ENCODE measurements at places on chromosomes 12 and 14.

DNA sequence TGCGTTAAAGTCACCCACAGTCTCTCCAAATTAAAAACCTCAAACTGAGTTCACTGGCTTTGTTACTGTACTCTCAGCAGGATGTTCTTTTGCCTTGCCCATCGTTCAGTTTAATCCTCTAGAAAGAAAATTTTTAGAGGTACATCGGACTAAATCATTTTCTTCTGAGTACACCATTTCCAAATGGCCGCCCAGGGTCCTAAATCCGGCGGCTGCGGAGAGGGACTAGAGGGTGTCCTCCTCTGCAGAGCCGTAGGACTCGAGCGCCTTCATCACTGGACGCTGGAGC is 1.4 kb downstream of the LIN7A start:
- no peaks in the 10 kb centered on the region for H3K36me3 ChIP-seq
- DNase-seq = no peak
- peak overlapping the region; percentile 95 for H3K4me3 ChIP-seq
- no peak overlapping the region for H3K27ac ChIP-seq
- H3K27me3 ChIP-seq = no peaks in the 10 kb centered on the region

GRCh38 chr12:113185180-113186032 is at the start of the genes DDX54 and RITA1:
Gene DDX54 (minus strand): TSS chr12:113185478. CDS start chr12:113185451, 27 bp downstream.
Gene RITA1 (plus strand): TSS chr12:113185721. CDS start chr12:113186747, 1,026 bp downstream.
- H3K27me3 ChIP-seq = no peaks in the 10 kb centered on the region
- DNase-seq = peak; percentile 82
- peak within 1 kb of the TSS; percentile 98 for H3K4me3 ChIP-seq
- peaks cover 18% of the 10 kb centered on the region for H3K4me1 ChIP-seq
- H3K36me3 ChIP-seq = peaks cover 18% of the 10 kb centered on the region
- H3K27ac ChIP-seq = peak within 1 kb of the TSS; percentile 94

GRCh38 chr14:101230161-101230850 is 326.8 kb upstream of the RTL1 start:
- DNase-seq = no peak
- no peak overlapping the region for H3K27ac ChIP-seq
- no peaks in the 10 kb centered on the region for H3K36me3 ChIP-seq
- H3K4me3 ChIP-seq = no peak overlapping the region
- H3K27me3 ChIP-seq = no peaks in the 10 kb centered on the region

GRCh38 chr12:2177003-2177402 is 124.2 kb downstream of the CACNA1C start:
- no peak overlapping the region for H3K4me3 ChIP-seq
- peaks cover 21% of the 10 kb centered on the region for H3K27me3 ChIP-seq
- H3K4me1 ChIP-seq = peaks cover 2% of the 10 kb centered on the region
- DNase-seq = no peak
- H3K27ac ChIP-seq = no peak overlapping the region

DNA sequence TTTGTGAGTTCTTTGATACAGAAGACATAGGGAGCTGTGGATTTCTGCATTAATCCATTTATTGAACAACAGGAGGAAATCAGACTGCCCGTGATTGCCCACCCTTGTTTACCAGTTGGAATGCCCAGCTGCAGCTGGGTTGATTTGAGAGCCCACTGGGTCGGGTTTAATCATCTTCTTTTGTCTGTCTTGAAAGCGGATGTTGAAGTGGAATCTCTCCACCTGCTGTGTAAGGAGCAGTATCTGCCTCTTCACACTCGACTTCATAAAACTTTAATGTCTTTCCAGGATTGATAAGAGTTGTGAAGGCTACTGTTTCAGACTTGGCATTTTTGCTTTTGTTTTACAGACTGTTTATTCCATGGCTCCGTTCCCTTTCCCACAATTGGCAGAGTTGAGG is 39.9 kb downstream of the TBC1D30 start:
- no peak overlapping the region for H3K4me3 ChIP-seq
- H3K27me3 ChIP-seq = peaks cover 54% of the 10 kb centered on the region
- H3K4me1 ChIP-seq = no peaks in the 10 kb centered on the region
- H3K27ac ChIP-seq = no peak overlapping the region
- H3K36me3 ChIP-seq = no peaks in the 10 kb centered on the region
- DNase-seq = no peak

- DNase-seq = peak; percentile 6
- no peaks in the 10 kb centered on the region for H3K27me3 ChIP-seq
- no peak overlapping the region for H3K4me3 ChIP-seq
Measured at GRCh38 chr14:80681651-80682050, 259.9 kb downstream of the CEP128 start.

GRCh38 chr12:88546226-88546625 is 34.0 kb downstream of the KITLG start:
- H3K27me3 ChIP-seq = no peaks in the 10 kb centered on the region
- DNase-seq = no peak
- no peak overlapping the region for H3K27ac ChIP-seq
- no peaks in the 10 kb centered on the region for H3K36me3 ChIP-seq
- H3K4me1 ChIP-seq = no peaks in the 10 kb centered on the region
- no peak overlapping the region for H3K4me3 ChIP-seq

- H3K36me3 ChIP-seq = no peaks in the 10 kb centered on the region
- no peaks in the 10 kb centered on the region for H3K4me1 ChIP-seq
- no peak for DNase-seq
- no peak overlapping the region for H3K27ac ChIP-seq
- H3K4me3 ChIP-seq = no peak overlapping the region
Measured at GRCh38 chr12:90268574-90268973, 559.9 kb upstream of the ATP2B1 start.

DNA sequence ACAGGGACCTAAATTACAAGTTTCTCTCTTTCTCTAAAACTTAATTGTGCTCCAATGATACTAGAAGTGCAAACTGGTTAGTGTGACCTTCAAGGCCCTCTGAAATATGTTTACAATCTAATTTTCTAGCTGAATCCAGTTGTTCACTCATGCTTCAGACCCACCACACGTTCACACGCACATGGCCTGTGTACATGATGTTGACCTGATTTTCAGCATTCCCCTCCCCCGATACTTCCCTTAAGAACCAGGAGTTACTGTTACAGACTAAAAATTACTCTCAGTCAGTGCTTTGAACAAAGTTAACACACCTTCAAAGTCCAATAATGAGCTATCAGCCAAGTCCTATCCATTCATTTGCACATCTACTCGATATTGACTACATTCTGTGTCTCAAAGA is 16.5 kb downstream of the MBIP start:
- no peak overlapping the region for H3K27ac ChIP-seq
- no peaks in the 10 kb centered on the region for H3K27me3 ChIP-seq
- peaks cover 76% of the 10 kb centered on the region for H3K36me3 ChIP-seq
